A549 treated with ZK216348 at 1 μM for 4 hours (cell line): ENCODE measurements at places on chromosomes 12 and 14. TPM values are rescaled to one million over a fixed set of nuclear protein-coding genes. Genes with fewer than 3 reads are reported as not detected.

The FOXA1 gene
- total RNA-seq: 5.3 to 10.3 TPM (median 8.2 TPM) in 5 replicates

The C12orf54 gene
- not detected in 5 replicates for total RNA-seq

The ZC2HC1C gene
- 3.9 to 5.3 TPM (median 4.1 TPM) in 5 replicates for total RNA-seq

The FSCB gene
- total RNA-seq: not detected in 5 replicates

The ARHGAP9 gene
- total RNA-seq: 0.53 to 1.2 TPM (median 0.91 TPM) in 4 of 5 replicates, not detected in the other

The FAM161B gene
- total RNA-seq: 1.3 to 2.4 TPM (median 1.9 TPM) in 5 replicates

The PAPLN gene
- 4.3 to 7.5 TPM (median 6.7 TPM) in 5 replicates for total RNA-seq

The AKAP5 gene
- 0.27 to 0.68 TPM (median 0.41 TPM) in 5 replicates for total RNA-seq

The FAM186B gene
- 0.11 to 0.23 TPM (median 0.14 TPM) in 3 of 5 replicates, not detected in the others for total RNA-seq

The MYF6 gene
- total RNA-seq: not detected in 5 replicates

The TRPV4 gene
- 0.07 to 0.18 TPM (median 0.09 TPM) in 5 replicates for total RNA-seq

The RIMBP2 gene
- not detected in 5 replicates for total RNA-seq
